NCI-H526 (cell line): ENCODE measurements at places on chromosomes 5 and 9.

GRCh38 chr5:166992874-166993722 is 1298.3 kb upstream of the WWC1 start:
- DNase-seq = no peak

DNA sequence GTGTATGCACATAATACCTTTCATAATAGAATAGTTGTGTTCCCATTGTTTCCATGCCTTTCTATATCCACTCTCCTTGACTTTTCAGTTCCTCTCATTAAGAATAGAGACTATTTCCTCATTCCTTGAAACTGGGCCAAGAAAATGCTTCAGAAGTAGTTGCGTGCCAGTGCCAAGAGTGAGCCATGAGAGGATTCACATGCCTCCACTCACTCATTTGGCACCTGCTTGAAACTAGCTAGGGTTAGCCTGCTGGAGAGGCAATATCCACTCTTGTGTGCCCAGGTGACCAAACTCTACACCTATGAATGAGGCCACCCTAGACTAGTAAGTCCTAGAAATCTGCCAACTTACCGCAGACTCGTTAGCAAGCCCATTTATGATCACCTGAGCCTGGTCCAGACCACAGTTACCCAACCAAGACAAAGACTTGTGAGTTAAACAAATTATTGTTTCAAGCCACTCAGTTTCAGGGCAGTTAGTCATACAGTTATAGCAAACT is 276.3 kb downstream of the EPB41L4A start:
- no peak for DNase-seq

- peak; percentile 40 for DNase-seq
These were observed 9.7 kb downstream of the ORM2 start for GRCh38 chr9:114339130-114339908.

GRCh38 chr9:36862206-36863145 is 171.6 kb downstream of the PAX5 start:
- peak; percentile 47 for DNase-seq

- DNase-seq = no peak
These were observed 153.9 kb downstream of the MED10 start for GRCh38 chr5:6224406-6224805.

- no peak for DNase-seq
These were observed 23.9 kb downstream of the IRF1 start for GRCh38 chr5:132466433-132467286.

DNA sequence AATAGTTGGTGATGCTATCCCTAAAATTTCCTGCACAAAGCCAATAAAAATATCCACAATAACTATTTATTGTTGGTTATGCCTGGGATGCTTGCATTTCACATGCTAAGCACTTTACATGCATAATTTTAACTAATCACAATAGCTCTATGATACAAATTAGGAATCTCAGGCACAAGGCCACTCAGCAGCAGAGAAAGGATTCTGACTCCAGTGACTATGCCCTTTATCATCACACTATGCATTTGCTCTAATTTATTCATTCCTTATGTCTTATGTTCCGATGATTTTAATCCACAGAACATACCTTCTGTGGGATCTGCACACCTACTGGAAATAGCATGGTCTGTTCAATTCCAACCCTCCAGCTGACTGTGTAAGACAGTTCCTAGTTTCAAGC is 476.1 kb downstream of the TMEM232 start:
- no peak for DNase-seq

DNA sequence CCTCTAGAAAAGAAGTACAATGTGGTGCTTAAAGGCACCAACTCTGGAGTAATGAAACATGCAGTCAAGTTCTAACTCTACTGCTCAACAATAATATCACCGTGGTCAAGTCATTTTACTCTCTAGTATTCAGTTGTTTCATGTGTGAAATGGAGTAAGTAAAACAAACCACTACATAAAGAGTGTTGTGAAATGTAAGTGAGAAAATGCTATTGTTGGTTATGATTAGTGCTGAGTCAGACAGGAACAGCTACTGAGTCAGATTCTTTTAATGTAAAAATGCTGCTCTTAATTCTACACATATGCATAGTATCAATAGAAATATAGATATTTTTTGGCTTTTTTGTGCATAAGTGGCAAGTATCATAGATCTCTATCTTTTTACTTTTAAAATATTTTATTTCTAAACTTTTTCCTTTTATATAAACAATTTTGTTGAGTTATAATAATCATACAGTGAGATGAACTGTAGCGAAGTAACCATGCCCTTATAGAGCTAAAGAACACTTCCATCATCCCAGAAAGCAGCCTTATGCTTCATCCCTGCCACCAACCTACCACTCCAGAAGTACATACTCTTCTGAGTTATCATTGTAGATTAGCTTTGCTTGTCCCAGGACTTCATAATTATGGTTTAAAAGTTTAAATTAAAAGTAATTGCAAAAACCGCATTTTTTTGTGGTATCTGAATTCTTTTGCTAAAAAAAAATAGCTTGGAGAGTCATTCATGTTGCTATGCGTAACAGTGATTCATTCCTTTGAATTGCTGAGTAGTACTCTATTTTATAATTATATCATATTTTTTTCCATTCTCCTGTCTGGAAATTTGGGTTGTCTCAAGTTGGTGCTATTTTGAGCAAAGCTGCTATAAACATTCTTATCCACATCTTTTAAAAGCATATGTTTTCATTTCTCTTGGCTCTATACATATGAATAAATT is 548.2 kb upstream of the CLINT1 start:
- DNase-seq = no peak

DNA sequence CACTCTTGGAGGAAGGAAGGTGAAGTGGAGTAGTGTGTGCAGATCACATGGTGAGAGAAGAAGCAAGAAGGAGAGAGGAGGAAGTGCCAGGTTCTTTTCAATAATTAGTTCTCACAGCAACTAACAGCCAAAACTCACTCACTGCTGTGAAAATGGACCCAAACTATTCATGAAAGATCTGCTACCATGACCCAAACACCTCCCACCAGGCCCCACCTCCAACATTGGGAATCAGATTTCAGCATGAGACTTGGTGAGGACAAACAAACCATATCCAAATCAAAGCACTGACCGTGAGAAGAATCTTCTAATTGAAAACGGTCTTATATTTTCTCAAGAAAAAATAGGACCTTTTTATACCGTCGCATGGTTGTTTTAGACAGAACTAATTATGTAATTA is 468.7 kb upstream of the TYRP1 start:
- no peak for DNase-seq

DNA sequence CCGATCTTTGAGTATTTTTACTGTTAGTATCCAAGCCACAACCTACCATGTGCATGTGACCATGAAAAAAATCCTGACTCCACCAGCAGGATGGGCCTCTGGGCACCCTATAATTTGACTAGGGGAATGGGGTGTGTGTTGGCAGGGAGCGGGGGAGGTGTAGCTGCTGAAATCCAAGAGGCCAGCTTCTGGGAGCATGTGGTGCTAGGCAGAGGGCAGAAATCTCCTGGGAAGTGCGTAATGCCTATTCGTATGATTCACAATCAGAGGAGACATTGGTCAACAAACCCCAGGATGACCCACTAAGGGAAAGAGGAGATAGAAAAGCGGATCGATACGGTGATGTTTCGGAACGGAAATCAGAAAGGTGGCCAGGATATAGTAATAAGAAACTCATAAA is 149.9 kb downstream of the ARSB start:
- no peak for DNase-seq
